Nephron progenitor cell (in vitro differentiated cells): ENCODE measurements at places on chromosomes 2 and 18.
A peak's percentile ranks its signal among the peaks of the same experiment; 100 is the strongest.

DNA sequence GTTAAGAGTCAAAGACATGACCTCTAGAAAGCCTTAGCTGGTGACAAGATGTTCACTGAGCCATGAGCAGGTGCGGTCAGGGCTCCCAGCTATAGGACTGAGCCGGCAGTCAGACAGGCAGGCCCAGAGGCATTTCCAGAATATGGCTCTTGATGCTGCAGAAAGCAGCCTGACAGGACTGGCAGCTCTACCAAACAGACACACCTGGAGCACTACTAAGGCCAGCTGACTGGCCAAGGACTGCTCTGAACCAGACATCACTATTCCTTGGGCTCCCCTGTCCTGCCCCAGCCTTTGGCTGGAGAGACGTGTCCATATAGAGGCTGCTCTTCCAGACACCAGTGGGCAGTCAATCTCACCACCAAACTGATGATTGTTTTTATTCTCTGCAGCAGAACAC, 98.8 kb downstream of the RIF1 start:
- DNase-seq: no peak

GRCh38 chr2:188050726-188051125, 240.9 kb upstream of the GULP1 start:
- DNase-seq: no peak

DNA sequence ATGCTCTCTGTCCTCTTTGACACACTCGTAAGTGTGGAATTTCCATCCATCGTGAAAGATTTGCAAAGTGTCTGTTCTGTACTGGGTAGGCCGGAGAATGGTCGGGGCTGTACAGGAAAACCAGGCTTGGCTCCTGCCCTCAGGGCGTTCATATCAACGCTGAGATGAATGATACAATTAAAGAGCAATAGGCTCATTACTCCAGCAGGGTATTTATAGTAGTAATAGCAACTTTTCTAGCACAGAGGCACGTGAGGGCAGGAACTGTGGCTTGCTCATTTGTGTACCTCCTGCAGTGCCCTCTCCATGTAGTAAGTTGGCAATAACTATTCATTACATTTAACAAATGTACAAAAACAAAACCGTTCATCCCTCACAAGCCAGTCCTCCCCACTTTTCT, 5.3 kb upstream of the NCK2 start:
- DNase-seq: no peak

DNA sequence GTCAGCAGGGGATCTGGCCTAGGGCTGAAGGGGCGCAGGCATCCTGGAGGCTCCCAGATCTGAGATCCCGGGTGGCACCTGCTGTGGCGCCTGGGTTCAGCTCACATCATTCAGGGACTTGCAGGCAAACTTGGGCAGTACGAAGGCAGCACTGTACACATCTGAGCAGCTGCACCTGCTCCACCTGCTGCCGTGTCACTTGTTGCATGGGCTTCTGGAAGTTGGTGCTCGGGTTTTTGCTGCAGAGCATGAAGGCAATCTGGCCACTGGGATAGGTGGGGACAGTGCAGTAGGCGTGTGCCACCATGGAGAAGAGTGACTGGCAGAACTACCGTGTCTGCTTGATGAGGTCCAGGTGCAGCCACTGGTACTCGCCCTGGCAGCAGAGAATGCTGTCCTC, 48.6 kb downstream of the UGGT1 start:
- no peak for DNase-seq

GRCh38 chr2:236221798-236222197, 42.4 kb downstream of the ASB18 start:
- DNase-seq: no peak

- no peak for DNase-seq
Measured at GRCh38 chr18:43869451-43870008, 592.2 kb upstream of the SYT4 start.

DNA sequence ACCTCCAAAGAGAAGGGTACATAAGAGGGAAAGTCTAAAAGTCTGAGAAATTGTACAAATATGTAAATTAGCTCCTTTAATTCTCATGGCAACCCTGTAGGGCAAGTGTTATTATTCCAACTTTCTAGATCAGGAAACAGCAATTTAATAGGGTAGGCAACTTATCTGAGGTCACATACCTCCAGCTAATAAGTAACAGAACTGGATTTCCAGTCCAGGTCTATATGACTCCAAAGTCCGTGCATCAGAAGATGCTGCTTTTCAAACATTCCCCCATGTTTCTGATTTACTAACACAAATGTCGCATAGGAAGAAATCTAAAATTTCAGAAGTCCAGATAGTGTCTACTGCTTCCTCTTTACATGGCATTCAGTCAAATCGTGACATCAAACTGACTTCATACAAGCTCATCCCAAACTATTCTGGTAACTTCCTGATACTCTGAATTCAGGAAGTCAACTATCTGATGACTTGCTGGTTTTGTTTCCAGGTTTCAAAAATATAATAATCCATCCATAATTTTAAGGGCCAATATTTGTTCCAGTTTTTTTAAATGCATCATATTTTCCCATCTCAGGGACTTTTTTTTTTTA, 419.3 kb upstream of the ACVR2A start:
- DNase-seq: no peak

DNA sequence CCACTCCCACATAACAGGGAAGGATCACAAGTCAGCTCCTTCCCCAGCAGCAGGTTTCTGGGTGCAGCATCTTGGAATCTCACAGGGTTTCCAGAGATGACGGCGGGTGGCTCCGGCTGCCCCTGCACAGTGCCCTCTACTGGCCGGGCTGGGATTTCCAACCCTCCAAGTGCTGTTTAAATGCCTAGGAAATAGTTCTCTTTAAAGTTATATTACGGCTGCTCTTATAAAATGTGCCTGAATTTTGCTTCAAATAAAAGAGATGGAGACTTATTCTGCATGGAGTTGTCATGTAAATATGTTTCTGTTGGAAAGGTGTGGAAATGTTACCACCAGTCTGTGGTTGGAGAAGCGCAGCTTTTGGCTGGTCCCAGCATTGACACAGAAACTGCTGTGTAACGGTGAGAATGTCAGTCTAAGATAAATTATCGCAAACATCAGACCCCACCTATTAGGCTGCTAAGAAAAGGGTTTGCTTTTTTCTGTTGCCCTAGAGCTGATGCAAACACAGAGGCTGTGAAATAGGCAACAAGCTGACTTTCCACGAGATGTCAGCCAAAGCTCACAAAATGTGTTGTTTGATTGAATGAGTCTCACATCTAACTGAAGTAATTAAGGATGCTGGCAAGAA, 3.3 kb upstream of the HJURP start:
- DNase-seq: peak; percentile 43

DNA sequence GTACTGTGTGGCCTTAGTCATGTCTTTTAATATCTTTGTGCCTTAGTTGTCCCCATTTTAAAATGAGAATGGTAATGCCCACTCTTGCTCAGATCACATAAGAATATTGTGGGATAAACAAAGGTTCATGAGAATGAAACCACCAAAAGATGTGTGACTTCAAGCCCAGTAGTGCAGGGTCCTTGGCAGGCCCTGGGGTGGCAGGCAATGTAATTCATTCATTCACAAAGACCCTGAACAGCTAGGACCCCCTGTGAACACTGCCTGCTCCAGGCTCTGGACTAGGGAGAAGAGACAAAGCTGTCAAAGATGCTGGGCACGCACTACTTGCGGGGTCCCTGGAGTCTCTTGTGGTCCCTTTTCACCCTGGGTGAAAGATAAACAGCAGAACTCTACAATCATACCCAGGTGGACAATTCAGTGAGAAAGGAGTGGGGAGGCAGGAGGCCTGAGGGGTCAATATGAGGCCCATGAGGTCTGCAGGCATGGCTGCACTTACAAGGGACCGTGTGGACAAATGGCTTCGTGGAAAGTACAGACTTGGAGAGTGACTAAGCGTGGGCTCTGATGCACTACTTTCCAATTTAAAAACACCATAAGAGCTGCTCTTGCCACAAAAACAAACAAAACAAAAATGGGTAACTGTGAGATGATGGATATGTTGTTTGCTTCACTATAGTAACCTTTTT, 136.1 kb downstream of the SMAD7 start:
- DNase-seq: no peak

- no peak for DNase-seq
Measured at GRCh38 chr2:28580078-28580477, 84.2 kb downstream of the PLB1 start.
